Cardiac septum (tissue), 1 donor: ENCODE measurements at places on chromosomes 3 and 15. TPM values are rescaled to one million over a fixed set of nuclear protein-coding genes. Genes with fewer than 3 reads are reported as not detected.

The STARD9 gene
- 9.2 TPM for total RNA-seq

- no peak for DNase-seq
Measured at GRCh38 chr3:35487376-35487775, 151.9 kb upstream of the ARPP21 start.

The CILP gene
- total RNA-seq = 24.0 TPM

DNA sequence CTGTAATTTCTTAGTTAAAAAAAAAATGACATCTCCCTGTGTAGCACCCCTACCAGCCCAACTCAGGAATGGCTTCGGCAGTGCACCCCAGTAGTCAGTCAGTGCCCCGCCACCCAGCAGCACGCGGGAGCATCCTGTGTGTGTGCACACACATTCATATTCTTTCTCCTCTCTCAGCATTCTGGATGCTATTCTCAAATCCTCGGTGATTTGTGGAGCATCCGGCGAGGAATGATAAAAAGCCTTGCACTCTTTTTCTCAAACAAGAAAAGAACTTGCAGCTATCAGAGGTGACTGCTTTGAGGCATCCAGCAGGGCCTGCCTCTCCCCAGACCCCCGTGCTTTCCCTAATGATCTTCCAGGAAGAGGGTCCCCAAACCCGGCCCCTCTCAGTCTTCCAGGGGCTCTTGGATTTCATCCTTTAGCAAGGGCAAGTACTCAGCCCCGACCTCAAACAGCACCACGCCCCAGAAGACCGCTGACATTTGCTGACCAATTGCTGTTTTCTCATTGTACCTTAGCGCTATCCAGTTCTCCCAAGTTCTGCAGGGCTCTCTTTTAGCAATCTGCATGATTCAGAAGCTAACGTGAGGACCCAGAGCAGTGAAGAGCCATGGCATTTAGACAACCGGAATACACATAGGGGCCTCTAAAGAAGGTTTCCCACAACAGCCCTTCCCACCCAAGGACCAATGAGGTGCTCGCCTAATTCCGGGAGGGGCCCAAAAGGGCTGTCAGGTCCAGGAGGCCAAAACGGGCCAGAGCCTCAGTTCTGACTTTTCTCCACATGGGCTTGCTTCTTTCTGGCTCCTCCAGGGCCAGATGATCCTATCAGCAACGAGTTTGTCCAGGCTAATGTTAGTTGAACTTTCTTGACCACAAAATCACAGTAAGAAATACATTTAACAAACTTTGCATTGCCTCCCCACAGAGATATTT lies 72.2 kb downstream of the FAM174B start:
- peak; percentile 54 for DNase-seq

DNA sequence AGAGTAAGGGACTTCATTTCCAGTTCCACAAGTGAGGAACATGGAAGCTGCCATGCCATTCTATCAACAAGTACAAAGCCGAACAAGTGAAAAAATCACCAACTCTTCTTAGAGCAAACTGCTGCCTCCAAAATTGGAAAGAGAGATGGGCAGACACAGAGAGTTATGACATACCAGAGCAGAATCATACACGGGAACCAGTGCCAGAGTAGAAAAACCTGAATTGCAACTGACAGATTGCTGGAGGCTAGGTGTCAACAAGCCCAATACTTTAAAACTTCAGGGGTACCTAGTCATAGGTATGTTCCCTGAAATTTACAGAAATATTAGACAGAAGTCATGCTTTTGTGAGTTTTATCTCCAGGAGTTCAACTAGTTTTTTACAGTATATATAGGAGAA lies 62.0 kb downstream of the TTBK2 start:
- no peak for DNase-seq

DNA sequence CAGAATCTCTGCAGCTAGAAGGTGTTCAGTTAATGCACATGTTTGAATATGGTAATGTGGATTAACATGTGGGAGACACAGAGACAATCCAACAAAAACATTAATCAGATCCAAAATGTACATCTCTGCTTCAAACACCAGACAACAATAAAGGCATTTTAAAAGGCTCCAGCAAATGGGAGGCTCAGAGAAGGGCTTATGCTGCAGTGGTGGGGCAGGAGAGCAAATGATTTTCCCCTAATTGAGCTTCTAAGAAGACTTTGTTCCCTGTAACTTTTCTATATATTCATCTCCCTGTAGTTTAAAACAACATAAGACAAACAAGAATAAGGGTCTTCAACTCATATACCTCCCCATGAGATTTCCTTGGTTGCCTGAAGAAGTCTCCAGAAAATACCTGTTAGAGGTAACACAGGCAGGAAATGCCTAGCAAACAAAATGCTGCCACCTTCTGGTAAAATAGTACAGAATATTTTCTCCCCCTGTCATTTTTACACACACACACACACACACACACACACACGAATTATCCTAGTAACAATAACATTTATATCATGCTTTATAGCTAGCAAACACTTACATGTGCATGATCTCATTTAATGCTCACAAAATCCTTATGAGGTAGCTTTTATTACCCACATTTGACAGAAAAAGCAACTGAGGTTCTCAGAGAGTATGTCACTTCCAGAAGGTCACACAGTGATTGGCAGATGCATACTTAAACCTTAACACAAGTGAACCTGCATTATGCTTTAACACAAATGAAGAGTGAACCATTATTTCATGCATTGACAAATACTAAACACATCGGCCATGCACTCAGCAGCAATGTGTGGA lies 123.4 kb upstream of the MB21D2 start:
- DNase-seq = no peak

GRCh38 chr3:172549144-172549543 lies 25.9 kb upstream of the TNFSF10 start:
- DNase-seq = no peak

DNA sequence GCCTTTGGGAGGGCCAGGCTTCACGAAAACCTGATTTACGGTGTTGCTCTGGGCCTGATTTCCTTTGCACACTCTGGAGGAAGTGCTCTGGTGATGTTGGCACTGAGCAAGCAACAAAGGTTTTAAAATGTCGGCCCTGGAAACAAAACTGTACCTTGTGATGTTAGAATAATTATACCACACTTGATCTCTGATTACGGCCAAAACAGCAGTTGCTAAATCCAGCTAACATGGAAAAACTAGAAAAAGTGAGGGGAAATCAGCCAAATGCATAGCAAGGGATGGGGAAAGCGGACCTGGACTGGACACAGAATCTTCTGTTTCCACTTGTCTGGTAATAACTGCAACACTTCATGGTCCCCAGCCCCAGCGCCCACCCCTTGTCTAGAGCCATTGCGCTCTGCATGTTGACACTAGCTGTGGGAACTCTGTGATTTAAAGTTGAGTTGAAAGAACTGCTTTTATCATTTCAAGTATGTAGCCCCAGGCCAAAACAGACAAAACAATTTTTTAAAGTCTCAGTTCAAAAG lies 120.1 kb downstream of the VGLL4 start:
- no peak for DNase-seq

DNA sequence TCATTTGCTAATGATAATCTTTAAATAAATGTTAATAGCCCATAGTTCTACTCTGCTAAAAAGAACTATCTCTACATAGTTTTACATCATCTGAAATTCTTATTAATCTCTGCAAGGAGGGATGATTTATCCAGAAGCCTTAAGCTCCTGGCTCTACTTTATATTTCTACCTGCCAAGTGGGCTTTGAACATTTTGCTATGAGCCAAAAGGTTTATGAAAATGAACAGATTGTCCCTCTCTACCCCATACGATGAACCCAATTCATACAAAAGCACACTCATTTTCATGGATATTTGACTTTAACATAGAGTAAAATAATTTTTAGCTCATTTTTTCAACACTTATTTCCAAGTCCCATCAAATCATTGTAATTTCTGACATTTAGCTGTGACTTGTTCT lies 611.0 kb downstream of the NSUN3 start:
- no peak for DNase-seq

The TMC3 gene
- not detected for total RNA-seq

The HRH1 gene
- total RNA-seq = 4.8 TPM

DNA sequence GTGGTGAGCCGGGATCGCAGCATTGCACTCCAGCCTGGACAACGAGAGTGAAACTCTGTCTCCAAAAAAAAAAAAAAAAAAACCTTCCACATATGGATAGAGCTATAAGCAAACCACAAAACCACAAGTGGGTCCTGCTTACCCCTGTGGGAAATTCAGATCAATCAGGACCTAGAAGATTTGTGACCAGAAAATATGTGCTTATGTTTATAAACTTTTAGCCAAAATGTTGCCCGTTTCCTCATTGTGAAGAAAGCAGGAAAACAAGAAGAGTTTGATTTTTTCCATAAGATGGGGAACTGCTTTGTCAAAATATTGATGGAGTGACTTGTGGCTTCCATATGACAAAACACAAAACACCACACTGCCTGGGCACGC lies 3.4 kb upstream of the SLC25A38 start:
- DNase-seq = no peak

GRCh38 chr3:47299381-47300318 lies 16.9 kb downstream of the KLHL18 start:
- DNase-seq = no peak

DNA sequence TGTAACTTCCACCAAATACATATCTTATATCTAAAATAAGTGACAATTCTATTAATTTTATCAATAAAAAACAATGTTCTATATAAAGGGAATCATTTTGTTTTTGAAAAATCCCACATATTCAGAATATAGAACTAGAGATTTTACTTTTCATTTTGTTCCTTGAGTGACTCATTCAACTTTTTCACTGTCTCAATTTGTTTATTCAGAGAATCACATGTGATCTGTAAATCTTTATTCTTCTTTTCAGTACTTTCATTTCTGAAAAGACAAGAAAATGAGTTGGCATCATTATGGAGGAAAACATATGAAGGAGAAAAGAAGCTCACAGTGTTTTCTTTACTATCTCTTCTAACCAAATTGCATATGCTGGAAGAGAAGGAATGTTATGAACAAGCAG lies 35.0 kb downstream of the CIP2A start:
- DNase-seq = no peak

The CELF6 gene
- total RNA-seq = 0.70 TPM

DNA sequence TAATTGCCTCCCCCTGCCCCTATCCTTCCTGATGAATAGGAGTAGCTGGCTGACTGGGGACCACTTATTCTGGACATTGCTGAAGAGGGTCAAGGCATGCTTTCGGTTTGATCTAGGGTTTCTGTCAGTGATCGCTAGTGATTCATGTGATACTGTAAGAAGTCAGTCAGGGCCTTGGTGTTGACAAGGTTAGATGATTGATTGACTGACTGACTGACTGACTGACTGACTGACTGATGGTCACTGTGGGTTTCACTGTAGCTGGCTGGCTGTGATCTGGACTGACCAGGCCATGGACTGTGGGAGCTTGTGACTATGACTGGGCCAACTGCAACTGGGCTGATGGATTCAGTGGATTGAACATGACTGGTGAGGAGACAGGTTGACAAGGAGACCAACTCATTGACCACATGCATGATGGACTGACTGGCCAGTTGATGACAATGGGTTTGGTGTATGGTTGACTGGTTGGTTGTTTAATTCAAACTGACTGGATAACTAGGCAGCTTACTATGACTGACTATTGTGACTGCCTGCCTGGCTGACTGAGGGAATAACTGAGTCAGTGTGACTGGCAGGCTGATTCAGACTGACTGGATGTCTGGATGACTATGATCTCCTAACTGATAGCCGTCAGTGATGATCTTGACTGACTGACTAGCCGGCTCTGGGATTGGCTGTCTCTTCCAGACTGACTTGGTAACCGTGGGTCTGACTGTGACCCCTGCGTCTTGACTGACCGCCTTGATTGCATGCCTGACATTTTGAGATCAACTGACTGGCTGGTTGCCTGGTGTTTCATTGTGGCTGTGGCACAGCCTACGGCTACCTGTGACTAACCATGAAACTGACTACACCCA lies 509.9 kb downstream of the SHQ1 start:
- DNase-seq = no peak

The SLC22A14 gene
- total RNA-seq = 0.24 TPM

The ALDH1A3 gene
- 7.8 TPM for total RNA-seq

The BCL2A1 gene
- total RNA-seq = 1.1 TPM

DNA sequence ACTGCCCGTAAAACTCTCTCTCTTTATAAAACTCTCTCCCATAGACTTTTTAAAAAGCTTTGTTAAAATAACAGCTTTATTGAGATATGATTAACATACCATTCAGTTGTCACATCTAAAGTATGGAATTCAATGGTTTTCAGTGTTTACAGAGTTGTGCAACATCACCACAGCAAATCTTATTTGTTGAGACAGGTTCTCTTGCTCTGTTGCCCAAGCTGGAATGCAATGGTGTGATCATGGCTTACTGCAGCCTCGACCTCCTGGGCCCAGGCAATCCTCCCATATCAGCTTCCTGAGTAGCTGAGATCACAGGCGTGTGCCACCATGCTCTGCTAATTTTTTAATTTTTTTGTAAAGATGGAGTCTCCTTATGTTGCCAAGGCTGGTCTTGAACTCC lies 35.9 kb upstream of the TRAK1 start:
- peak; percentile 19 for DNase-seq

The RHOV gene
- 0.13 TPM for total RNA-seq

- no peak for DNase-seq
Measured at GRCh38 chr3:185936273-185936629, 1.6 kb downstream of the TRA2B start.

The EFCC1 gene
- total RNA-seq = 1.7 TPM

The GP5 gene
- 0.22 TPM for total RNA-seq

GRCh38 chr3:195180490-195181112 lies 90.4 kb downstream of the XXYLT1 start:
- no peak for DNase-seq

GRCh38 chr3:29605845-29606244 lies 325.0 kb downstream of the RBMS3 start:
- DNase-seq = no peak

- DNase-seq = no peak
Measured at GRCh38 chr15:74635228-74635627, 19.6 kb downstream of the CLK3 start.
